Astrocyte of the cerebellum (primary cell): ENCODE measurements at places on chromosomes 12 and 14.

- DNase-seq = peak; percentile 38
Observed at GRCh38 chr12:81558031-81558430, 201.1 kb downstream of the PPFIA2 start.

GRCh38 chr14:71181215-71182003 is 274.1 kb downstream of the PCNX1 start:
- DNase-seq = no peak

GRCh38 chr12:108653082-108653516 is 19.4 kb upstream of the SELPLG start:
- no peak for DNase-seq

- no peak for DNase-seq
Observed at GRCh38 chr12:54934419-54934818, 50.1 kb downstream of the TESPA1 start.

DNA sequence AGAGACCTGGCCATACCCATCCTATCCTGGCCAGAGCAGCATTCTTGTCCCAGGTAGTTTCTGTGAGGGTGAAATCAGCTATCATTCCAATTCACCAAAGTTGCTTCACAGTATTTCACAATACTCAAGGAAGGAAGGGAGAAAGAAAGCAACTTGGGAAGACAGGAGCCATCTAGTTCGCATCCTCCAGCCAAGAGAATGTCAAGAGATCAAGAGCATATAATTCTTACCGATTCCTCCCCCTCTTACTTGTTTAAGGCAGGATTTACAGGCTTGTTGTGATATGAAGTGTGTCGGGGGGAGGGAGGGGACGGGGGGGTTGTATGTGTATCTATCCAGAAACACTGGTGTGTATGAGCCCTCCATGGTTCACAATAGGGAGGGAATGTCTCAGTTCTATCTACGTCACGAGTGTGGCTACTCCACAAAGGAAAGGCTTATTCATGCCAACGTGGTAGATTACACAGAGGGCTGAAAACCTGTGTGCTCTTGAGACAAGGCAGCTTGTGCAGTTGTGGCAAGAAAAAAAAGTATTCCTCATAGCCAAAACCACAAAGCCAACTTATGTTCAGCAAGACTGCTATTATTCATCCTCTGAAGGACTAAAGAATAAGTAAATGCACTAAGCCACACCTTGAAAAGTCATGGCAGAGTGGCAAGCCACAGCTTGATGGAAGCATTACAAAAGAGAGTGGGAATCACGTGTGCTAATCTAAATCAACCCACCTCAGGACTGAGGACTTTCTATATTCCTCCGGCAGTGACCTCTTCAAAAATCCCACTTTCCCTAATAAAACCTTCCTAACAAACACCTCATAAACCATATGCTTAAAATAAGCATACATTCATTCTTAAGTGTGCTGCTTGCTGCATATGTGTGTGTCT is 35.0 kb downstream of the CORO1C start:
- DNase-seq = peak; percentile 99

GRCh38 chr12:49703647-49704137 is 3.5 kb downstream of the FMNL3 start:
- DNase-seq = peak; percentile 79

GRCh38 chr14:68473794-68474193 is 319.1 kb downstream of the ZFP36L1 start:
- DNase-seq = no peak

DNA sequence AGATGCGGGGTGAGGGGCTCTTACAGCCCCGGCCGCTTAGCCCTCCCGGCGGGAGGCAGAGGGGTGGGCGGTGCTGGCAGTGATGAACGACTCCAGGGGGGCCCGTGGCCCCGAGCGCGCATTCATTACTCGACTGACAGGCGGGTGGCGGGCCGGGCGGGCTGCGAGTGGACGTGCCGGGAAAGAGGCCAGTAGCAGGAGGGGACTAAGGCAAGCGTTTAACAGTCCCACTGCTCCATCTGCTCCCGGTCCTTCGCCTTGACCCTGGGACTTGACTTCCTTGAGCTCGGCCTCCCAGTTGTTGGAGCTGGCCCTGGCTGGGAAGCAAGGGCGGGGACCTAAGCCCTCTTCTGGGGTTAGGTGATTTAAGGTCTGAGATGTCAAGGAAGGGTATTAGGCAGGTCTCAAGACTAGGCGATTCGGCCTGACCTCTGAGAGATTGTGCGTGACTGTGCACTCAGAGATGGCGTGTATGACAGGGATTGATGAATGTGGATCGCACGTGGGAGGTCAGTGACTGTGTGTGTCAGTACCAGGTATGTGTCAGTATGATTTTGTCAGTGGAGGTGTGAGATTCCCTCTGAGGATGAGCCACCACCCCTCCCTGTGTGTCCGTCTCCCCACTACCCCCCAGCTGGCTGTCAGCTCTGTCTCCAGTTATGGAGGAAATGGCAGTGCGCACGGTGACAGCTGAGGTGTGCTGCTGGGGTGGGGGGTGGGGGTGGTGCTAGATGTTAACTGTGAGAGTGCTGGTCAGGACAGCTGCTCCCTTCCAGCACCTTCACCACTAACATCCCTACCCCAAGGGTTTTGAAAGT is 3.6 kb upstream of the DNAJC22 start:
- DNase-seq = no peak

- DNase-seq = no peak
Observed at GRCh38 chr14:104137297-104138097, 890 bp upstream of the KIF26A start.

GRCh38 chr14:24095271-24096068 is 1.4 kb downstream of the PCK2 start:
- no peak for DNase-seq
